ENCODE measurements at places on chromosomes 13 and 19.
A peak's percentile ranks its signal among the peaks of the same experiment; 100 is the strongest.

GRCh38 chr13:25702386-25702785 lies 330.6 kb downstream of the ATP8A2 start:
- DNase-seq: no peak

DNA sequence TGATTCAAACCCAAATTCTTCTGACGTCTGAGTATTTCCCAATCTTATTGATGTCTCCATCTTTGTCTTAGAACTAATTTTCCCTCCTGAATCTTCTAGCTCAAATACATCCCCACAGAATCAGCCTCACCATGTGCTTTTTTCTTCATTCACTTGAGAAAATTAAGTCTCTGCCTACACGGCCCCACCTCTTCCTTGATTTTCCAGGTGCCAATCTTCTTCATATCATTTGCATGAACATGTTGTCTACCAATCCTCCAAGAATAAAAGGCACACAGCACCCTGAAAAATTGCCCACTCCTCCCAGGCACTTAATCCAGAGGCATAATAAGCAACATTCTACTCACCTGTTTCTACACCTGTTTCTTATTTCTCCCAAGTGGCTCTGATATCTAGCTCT lies 408.1 kb upstream of the NBEA start:
- no peak for DNase-seq

DNA sequence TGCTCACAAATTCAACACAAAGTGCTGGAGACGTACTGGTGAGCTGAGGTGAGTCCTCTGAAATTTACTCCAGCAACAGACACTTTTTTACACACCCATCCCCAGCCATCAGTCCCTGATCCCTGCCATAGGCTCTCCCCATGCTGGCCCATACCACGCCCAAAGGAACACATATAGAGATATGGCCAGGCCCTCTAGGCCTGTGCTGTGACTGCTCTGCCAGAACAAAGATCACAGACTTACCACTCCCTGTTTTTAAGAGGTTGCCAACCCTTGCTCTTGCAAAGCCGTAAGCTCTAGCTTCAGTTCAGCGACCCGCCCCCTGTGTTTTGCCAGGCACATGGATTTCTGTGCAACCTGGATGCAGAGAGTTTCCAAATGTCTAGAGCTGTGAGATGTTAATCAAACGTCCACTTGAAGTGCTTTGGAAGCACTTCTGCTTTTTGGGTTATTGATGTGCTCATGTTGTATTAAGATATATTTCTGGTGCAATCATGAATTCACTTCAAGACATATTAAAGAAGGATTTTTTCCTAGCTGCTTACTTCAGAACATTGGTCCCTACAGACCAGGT lies 59.7 kb downstream of the DLEU7 start:
- DNase-seq: no peak

- no peak for DNase-seq
These were observed 3.0 kb downstream of the CD209 start for GRCh38 chr19:7744199-7744786.

- DNase-seq: peak; percentile 82
These were observed 45.6 kb upstream of the MRI1 start for GRCh38 chr19:13718733-13719132.

- DNase-seq: no peak
These were observed 59.4 kb downstream of the WTIP start for GRCh38 chr19:34540811-34541557.

DNA sequence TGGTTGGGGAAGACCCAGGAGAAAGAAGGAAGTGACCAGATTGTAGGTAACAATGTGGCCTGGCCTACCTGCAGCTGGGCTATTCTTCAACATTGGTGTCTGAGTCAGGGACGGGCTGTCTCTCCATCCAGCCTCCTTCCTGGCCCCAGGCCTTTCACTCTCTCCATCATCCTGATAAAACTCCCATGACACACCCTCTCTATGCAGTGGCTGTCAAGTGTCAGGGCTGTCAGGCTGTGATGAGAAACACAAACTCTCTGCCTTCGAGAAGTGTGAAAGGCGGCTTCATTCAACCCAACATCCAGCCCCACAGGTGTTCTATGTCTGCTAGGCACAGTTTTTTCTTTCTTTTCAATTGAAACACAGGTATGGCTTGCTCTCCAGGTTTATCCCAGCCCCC lies 153.3 kb upstream of the VSTM2B start:
- no peak for DNase-seq

DNA sequence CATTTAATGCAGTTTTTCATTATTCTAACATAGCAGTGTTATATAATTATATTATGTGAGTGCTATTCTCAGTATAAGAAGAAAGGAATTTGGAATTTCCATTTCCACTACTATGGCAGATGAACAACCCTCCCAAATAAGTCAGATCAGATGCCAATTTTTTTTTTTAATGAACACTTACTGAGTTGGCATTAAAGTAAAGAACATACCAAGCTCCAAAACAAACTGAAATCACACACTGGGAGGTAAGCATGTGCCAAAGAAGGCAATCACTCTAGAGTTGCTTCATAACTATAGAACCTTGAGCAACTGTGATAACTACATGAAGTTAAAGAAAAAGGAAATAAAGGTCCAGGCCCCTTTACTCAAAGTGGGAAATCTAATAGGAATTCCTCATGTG lies 90.3 kb downstream of the RNF17 start:
- DNase-seq: no peak

GRCh38 chr19:16856091-16856490 lies 26.9 kb downstream of the SIN3B start:
- no peak for DNase-seq

- DNase-seq: peak; percentile 21
These were observed 880 bp downstream of the SWSAP1 start for GRCh38 chr19:11375143-11375948.

DNA sequence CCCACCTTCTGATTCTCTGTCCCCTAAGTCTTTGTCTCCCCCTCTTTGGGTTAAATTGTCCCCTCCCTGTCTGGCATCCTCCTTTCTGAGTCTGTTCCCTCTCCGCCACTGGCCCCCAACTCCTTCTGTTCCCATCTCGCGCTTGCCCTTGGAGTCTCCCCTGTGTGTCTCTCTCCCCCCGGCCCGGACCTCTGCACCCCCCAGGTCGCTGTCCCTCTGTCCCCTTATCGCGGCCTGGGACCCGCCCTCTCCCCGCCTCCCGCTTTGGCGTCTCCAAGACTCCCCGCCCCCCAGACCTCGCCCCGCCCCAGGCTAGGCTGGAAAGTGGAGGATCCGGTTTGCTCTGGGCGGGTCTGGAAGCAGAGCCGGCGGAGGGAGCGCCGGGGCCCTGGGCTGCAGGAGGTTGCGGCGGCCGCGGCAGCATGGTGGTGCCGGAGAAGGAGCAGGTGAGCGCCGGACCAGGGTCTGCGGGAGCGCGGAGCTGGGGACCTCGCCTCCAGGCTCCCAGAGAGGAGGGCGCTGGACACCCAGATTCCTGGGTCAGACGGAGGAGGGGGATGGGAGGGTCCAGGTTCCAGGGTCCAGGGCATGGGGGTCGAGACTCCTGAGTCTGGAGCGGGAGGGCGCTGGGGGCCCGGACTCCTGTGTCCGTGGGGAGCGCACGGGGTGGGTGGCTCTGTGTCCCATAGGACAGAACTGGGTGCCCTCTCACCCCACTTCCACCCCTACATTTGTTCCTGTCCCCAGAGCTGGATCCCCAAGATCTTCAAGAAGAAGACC lies at the start of gene TRPM4:
Gene TRPM4, plus strand, starts transcription at position 348 of the 780 bp plus-strand sequence. Its CDS starts 75 bp downstream, at position 423.
- peak; percentile 33 for DNase-seq

- DNase-seq: no peak
These were observed 49.3 kb downstream of the IFT88 start for GRCh38 chr13:20616059-20616797.

GRCh38 chr19:12331211-12331941 lies 2.1 kb downstream of the ZNF563 start:
- no peak for DNase-seq

- no peak for DNase-seq
These were observed 278.9 kb upstream of the PCDH9 start for GRCh38 chr13:67509018-67509417.

GRCh38 chr13:32893176-32893575 lies 123.0 kb upstream of the KL start:
- DNase-seq: no peak

DNA sequence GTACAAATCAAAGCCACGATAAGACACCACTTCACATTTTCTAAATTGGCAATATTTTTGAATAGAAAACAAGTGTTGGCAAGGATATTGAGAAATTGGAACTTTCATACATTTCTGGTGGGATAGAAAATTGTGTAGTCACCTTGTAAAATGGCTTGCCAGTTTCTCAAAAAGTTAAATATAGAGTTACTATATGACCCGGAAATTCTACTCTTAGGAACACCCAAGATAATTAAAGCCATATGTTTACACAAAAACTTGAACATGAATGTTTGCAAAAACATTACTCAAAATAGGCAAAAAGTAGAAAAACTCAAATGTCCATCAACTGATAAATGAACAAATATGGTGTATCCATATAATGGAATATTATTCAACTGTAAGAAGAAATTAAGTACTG lies 552.5 kb downstream of the TBC1D4 start:
- no peak for DNase-seq

GRCh38 chr13:45670189-45670885 lies 31.8 kb upstream of the CBY2 start:
- DNase-seq: no peak

DNA sequence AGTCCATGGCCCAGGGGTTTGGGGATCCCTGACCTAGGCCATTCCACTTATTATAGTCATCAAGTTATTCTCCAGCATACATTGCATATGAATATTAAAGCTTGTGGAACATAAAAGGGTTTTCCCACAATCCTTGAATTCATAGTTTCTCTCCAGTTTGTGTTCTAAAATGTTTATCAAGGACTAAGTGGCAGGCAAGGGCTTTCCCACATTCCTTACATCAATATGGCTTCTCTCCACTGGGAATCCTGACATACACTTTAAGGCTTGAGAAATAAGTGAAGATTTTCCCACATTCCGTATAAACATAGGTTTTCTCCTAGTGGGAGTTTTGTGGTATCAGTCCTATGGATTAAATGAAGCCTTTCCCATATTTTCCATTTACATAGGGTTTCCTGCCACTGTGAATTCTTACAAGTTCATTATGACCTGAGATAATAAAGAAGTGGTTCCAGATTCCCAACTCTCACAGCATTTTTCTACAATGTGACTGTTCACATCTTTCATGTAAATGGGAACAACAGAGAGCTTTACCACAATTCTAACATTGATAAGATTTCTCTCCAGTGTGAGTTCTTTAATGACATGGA lies 14.5 kb downstream of the ZNF426 start:
- DNase-seq: no peak

DNA sequence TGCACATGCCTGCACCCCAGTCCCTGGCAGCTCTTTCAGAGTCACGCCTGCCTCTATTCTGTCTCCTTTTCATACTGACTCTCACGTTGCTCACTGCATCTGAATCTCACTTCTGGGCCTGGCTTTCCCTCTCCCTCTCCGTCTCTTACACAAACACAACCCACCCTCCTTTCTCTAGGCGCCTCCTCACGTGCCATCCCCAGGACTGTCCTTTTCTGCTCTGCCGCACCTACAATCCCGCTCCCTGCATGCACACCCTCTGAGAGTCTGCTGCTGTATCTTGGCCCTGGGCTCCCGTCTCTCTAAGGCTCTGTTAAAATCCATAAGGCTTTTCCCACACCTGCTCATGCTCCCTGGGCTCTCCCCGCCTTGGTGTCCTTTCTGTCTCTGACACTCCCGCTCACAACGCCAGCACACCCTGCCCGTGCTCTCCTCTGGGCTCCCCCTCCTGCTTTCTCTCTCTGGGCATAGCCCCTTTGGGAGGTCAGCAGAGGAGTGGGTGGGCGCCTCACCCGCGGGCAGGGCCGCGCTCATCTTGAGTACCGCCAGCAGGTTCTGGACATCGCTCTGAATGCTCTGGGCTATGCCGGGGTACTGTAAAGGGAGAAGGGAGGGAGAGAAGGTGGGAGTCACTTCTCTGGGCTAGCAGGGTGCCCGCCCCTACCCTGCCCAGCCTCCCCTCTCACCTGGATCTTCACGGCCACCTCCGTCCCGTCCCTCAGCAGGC lies 12.7 kb upstream of the NUMBL start:
- no peak for DNase-seq

- no peak for DNase-seq
These were observed 501.0 kb downstream of the FOXO1 start for GRCh38 chr13:40165316-40165932.

- DNase-seq: no peak
These were observed 172.5 kb upstream of the MIR17HG start for GRCh38 chr13:91174886-91175501.

GRCh38 chr13:36817996-36818803 lies 822 bp upstream of the RFXAP start:
- no peak for DNase-seq

GRCh38 chr13:79939689-79940088 lies 401.2 kb downstream of the SPRY2 start:
- DNase-seq: no peak

DNA sequence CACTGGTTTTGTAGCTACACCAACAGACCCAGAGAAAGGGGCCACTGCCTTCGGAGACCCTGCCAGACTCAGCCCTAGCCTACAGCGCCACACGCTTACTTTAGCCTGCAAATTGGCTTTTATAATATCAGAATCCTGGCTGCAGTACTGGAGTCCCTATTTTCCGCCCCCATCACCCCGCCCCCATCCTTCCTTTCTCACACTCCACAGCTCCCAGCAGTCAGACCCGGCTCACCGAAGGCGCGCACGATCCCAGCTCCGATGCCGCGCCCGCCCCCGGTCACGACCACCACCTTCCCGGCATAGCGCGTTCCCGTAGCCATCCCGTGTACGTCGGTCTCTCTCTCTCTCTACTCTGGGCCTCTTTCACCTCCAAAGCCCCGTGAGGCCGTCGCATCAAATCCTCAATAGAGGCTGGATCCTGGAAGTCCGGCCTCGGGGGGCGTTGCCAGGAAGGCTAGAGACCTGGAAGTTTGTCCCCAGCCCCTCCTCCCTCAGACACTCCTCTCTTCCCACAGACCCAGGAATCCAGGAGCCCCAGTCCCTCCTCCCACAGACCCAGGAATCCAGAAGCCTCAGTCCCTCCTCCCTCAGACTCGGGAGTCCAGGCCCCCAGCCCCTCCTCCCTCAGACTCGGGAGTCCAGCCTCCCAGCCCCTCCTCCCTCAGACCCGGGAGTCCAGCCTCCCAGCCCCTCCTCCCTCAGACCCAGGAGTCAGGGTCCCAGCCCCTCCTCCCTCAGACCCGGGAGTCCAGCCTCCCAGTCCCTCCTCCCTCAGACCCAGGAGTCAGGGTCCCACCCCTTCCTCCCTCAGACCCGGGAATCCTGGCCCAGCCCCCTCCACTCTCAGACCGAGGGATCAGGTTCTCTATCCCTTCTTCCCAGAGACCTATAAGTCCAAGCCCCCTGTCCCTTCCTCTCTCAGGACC lies at the start of gene HSD17B14:
Gene HSD17B14, minus strand, starts transcription at position 403 of the 929 bp plus-strand sequence. Its CDS starts 80 bp downstream, at position 323.
- no peak for DNase-seq

DNA sequence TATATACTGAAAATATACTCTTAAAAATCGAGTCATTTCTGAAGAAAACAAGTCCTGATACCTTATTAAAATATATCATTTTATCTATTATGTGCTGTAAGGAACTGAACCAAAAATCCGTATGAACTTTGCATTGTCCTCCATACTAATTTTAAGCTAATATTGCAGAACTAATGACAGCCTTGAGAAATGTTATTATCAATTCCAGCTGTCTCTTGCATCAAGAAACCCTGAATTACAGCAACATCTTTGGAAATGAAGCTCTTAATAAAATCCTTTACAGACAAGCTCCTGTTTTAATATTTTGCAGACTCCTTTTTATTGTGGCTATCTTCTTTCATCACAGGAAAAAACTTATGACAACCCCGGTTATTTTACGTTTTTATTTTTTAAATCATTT lies 1335.3 kb downstream of the EFNB2 start:
- no peak for DNase-seq

GRCh38 chr13:44425041-44425814 lies 51.6 kb downstream of the SERP2 start:
- no peak for DNase-seq

- no peak for DNase-seq
These were observed 6.1 kb downstream of the WDFY2 start for GRCh38 chr13:51590231-51590970.

GRCh38 chr13:60155978-60156377 lies 7.8 kb downstream of the DIAPH3 start:
- DNase-seq: no peak
